ENCODE measurements at places on chromosomes 11 and 22.

GRCh38 chr11:41795004-41795403 lies 335.6 kb upstream of the LRRC4C start:
- no peak for DNase-seq

DNA sequence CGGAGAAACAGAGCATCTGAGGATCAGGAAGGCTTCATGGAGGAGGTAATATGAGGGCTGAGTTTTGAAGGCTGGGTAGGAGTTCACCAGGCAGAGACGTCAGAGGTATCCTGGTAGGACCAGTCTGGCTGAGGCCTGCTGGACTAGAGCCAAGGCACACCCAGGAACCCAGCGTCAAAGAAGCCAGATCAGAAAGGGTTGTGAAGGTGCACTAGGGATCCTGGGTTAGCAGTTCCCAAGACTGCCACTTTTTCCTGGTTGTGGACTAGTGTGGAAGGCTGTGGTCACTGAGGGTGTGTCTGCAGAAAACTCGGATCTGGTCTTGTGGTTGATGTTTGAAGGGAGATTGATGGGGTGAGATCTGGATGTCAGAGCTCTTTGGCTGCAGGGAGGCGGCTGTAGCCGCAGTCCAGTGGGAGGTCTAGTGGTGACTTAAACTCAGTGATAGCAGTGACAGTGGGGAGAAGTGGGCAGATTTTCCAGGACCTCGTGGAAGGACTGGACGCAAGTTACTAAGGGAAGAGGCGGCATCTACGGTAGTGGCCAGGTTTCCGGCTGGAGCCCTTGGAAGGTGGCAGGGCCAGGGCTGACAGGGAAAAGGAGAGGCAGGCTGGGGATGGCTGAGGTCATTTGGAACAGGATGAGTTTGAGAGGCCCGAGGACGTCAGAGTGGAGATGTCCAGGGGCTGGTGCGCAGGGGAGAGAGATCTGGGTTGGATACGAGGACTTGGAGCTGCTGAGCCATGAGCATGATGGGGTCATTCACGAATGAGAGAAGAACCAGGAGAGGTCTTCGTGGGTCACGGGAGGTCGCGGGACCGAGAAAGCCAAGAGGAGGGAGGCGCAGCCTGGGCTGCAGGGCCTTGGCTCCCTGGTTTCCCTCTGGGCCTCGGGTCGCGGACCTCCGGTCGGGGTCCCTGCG lies 10.9 kb downstream of the RELA start:
- no peak for DNase-seq

GRCh38 chr22:46740910-46741780 lies 3.1 kb upstream of the CERK start:
- DNase-seq: no peak

DNA sequence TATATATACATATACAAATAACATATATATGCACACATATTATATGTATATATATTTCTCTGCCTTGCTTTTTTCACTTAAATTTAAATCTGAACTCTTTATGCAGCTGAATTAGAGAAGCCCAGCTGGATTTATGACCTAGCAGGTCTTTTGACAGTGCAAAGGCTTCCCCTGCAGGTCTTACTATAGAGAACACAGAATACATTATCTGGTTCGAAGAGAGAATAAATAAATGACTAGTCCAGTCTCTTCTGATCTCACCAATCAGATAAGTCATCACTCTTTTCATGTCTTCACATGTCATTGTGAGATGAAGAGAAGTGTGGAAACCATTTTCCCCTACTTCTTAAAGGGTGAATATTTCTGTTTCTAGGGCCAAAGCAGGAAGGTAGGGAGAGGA lies 58.2 kb downstream of the OR10A6 start:
- DNase-seq: no peak

DNA sequence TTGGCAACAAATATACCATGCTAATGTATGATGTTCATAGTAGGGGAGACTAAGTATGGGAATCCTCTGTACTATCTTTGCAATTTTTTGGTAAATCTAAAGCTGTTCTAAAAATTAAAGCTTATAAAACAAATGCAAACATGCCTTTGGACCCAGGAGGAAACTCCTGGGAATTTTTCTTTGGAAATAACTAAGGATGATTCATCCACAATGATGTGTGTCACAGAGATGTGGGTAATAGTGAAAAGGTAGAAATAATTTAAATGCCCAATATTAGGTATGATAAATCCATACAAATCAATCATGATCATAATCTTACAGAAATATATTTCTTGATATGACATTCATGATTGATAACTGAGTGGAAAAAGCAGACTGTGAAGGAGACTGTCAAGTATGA lies 135.8 kb downstream of the TRIM44 start:
- DNase-seq: no peak

DNA sequence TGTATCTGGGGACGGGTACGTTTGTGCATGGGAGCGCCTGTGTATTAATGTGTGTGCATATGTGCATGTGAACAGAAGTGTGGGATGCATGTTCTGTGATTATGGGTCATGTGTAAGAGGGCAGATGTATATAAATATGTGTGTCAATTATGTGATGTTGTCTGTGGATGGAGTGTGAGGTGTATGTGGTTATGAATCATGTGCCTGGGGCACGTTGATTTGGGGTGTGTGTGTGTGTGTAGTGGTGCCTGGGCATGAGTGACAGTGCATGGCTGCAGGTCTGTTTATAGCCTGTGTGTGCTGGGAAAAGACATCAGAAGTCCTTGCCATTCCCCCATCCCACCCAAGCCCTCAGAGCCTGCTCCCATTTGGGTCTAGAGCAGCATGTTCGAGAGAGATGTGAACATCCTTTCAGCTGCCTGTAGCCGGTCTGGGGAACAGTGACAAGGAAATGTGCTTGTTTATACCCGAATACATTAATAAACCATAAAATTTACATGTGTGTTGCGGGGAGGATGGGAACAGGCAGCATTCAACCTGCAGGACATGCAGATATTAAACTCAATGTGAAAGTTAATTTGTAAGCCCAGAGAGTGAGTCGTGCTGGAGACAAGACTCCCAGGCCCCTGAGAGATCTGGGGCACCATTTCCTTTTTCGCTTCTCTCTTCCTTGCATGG lies 129.0 kb downstream of the NECTIN1 start:
- no peak for DNase-seq

GRCh38 chr22:48337957-48338792 lies 1489.5 kb downstream of the BRD1 start:
- no peak for DNase-seq

GRCh38 chr22:47161631-47162030 lies 399.2 kb downstream of the TBC1D22A start:
- DNase-seq: no peak

GRCh38 chr11:21137803-21138202 lies 468.4 kb downstream of the NELL1 start:
- DNase-seq: no peak

DNA sequence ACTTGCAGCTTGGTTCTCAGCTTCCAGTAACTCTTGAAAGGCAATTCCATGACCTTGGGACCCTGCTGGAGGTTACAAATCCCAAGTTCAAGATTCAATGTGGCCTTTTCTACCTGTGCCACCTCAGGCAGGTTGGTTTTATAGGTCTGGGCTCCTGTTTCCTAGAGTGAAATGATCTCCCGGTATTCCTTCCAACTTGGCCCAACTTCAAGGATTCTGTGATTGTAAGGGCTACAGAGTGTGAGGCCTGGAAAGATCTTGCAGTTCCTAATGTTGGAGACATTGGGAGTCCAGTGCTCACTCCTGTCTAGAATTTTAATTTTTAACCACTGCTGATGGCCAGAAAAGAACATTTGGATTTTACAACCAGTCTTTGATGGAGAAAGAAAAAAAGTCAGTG lies 91.6 kb downstream of the LDLRAD3 start:
- no peak for DNase-seq

GRCh38 chr11:123011510-123011909 lies 29.9 kb upstream of the BSX start:
- DNase-seq: no peak

DNA sequence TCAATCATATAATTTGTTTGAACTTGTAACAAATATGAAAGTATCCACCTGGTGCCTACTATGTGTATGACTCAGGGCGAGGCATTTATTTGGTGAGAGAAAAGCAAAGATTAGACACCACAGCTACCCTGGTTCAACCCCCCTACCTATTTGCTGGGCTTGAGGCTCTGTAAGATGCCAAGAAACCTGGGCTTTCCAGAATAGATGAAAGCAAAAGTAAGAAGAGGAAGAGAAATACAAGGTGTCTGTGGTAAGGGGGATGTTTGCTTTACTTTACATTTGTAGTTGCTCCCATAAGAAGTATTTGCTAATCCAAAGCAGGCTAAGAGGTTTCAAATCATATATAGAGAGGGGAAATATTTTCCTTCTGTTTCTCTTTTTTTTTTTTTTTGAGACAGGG lies 61.7 kb downstream of the DDI1 start:
- no peak for DNase-seq

DNA sequence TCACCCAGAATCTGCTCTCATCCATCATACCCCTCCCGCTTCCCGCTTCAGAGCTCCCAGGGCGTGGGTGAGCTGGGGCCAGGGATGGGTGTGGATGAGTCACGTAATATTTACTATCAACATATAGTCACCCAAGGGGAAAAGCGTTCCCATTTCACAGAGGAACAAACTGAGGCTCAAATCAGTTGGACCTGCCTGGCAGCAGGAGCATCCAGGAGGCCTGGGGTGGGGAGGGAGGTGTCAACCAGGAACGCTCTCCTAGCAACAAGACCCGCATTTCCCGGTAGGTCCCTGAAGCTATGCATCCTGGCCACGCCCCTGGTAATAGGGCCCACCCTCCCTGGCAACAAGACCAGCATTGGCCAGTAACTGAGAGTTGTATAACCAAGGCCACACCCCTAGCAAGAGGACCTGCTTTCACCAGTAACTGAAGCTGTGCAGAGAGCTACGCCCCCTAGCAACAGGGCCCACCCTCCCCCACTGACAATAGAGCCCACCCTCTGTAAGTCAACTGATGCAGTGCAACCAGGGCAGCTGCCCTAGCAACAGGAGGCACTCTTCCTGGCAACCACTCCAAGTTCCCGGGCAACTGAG lies 32.7 kb upstream of the TXNRD2 start:
- DNase-seq: no peak

Measured in stimulated activated CD4-positive, alpha-beta T cell treated with anti-CD3 and anti-CD28 coated beads, Interleukin-2, amount 100 ng/mL, for 48 hours (primary cell).